Foreskin keratinocyte (primary cell): ENCODE measurements at places on chromosomes 5 and 9.

DNA sequence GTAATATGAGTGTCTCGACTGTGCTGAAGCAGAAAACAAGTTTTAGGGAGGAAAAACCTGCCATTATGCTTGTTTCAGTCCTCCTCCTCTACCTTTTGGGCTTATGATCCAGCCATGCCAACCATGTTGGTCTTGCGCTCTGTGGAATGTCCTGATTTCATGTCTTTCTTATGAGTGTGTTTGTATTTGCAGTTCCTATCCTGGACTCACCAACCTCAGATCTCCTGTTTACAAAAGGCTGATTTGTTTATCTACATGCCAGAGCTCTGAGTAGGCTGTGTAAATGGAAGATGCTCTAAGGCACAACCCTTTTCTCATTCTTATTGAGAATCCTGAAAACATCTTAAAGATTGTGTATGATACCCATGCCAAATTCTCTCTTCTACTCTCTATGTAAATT lies 138.6 kb downstream of the ARHGEF28 start:
- peak; percentile 82 for DNase-seq

GRCh38 chr9:20200991-20201431 lies 412.2 kb upstream of the SLC24A2 start:
- no peak for DNase-seq

- DNase-seq: peak; percentile 21
Observed at GRCh38 chr9:101047848-101048397, 19.4 kb downstream of the PLPPR1 start.

DNA sequence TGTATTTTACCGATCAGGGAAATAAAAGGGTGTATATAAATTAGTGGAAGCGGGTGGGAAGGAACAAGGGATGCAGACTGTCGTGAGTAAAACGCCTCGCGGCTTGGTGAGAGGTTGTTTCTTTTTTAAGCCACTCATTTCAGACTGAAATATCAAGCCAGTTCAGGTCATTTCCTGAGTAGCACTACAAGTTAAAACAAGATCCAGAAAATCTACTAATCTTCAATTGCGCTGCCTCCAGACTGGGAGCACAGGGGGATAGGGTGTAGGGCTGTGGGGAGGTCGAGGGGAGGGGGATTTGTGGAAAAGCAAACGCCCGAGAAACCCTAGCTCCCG lies 140.8 kb downstream of the TSSK1B start:
- DNase-seq: peak; percentile 50

DNA sequence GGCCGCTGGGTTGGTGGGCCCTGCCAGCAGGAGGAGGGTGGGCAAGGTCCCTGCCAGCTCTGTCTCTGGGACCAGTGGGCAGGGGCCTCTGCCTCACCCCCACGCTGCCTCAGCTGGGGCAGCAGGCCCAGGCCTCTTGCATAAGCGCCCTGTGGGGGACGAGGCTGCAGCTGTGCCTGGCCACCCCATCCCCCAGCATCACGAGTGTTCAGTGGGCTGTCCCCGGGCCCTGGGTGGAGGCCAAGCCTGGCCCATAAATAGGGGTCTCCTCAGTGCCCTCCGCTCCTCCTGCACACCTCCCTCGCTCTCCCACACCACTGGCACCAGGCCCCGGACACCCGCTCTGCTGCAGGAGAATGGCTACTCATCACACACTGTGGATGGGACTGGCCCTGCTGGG lies at the start of gene PTGDS:
Gene PTGDS, plus strand, starts transcription at position 282 of the 400 bp plus-strand sequence. Its CDS starts 75 bp downstream, at position 357.
- DNase-seq: no peak

DNA sequence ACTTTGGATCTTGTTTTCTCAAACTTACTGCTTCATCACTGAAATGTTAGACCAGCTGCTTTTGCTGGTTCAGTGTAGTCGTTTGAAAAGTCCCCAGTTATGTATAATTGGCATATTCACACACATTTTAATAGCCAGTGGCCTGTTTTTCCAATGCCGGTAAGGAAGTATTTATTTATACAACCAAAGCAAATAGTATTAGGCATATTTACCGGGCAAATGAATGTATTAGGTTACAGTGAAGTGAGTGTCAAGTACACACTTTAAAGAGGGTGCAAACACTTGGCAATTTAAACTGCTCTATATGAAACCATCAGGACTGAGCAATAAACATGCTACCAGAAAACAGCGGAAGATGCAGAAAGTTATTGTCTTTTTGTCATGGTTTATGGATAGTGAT lies 242.9 kb downstream of the MCTP1 start:
- DNase-seq: no peak

DNA sequence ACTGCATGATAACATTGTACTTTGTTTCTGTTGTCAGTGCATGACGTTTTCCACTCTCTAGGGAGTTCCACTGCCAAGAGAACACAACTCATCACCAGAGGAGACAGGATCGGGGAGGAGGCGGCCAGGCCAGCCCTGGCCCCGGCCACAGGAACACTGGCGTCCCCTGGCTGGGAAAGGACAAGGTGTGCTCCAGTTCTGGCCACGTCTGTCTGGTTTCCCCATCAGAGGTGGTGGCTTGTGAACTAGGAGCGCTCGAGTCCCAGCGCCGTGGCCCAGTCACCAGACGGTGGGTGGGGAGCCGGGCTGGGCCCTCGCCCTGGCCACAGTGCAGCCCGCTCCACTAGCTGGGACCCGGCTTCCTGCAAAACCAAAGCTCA lies 211.9 kb upstream of the IRX4 start:
- DNase-seq: no peak

DNA sequence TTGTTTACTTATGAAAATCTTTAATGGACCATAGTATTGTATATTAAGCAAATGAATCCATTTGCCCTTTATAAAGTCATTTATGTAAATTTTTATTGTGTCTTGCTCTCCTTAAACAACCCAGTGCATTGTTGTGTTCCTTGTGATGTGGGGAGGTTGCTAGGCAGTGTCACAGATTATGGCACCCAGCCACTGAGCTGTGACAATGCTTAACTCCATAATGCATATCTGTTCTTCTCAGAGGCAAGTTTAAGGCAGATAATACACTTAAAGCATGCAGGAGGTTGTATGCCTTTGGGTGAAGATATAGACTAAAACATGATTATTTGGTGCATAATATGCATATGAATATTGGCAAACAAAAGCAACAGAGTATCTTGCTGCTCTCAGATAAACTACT lies 269.6 kb upstream of the RIOK2 start:
- DNase-seq: no peak

GRCh38 chr5:166772770-166773169 lies 1518.7 kb upstream of the WWC1 start:
- DNase-seq: peak; percentile 32

DNA sequence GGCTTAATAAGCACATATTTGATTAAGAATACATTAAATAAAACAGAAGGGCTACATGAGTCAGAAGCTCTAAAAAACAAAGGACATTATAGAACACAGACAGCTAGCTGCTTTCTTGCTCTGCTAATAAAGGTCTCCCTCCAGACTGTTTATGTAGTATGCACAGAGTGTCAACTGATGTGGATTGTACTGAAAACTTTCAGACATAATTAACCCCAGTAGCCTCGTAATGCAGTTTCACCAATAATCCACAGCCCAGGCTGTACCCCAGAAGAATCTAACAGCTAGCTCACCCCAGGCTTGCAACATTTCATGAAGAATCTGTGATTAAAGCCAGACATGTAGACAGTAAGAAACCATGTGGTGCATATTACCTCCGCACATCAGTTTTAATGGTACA lies 30.8 kb downstream of the FGF10 start:
- no peak for DNase-seq

DNA sequence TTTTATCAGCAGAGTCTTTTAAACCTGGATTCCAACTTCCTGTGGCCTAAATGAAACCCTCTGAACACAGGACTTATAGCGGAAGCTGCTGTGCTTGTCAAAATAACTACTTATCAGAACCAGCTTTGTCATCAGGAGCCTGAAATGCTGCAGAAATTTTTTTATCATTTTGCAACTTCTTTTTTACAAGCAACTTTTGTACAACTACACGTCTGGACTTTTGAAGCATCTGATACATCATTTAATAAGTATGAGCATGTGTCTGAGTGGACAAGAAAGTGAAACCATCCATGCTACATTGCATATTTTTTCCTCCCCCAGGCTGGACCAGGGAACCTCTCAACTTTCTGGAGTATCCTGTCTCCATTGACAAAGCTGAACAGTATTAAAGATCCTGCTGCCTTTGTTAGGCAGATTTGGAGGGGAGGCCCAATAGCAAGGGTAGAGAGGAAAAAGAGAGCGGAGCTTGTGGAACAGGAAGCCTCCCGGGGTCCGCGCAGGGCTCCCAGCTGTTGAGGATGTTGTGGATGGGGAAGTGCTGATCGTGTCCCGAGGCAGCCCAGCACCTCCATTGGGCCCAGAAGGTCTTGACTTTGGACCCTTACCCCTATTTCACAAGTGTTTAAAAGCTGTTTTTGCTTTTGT lies 196.6 kb downstream of the MSX2 start:
- DNase-seq: no peak

DNA sequence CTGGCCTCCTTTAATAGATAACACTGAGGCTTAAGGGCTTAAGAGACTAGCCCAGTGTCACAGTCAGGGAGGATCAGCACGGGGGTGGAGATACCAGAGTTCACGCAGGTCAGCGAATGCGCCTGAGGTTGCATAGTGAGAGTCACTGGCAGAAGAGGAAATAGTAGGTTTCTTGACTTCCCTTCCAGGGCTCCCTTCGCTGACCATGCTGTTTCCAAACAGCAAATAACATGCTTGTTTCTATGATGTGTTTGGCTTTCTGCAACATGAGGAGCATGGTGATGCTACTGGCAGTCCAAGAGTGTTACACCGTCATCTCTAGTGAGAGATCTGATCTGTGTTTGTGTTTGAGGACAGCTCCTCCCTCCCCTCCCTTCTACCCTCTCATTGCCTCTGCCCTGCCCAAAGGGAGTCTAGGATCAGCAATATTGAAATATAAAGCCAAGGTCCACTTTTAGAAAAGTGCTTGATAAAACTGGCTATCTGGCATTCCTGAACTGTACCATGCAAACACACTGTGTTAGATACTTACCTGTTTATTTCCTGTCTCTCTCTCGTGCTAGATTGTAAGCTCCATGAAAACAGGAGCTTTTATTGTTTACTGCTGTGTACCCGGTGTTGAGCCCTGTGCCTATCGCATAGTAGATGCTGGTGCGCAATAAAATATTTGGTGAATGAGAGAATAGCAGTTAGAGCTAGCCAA lies 12.3 kb downstream of the TLE4 start:
- no peak for DNase-seq

DNA sequence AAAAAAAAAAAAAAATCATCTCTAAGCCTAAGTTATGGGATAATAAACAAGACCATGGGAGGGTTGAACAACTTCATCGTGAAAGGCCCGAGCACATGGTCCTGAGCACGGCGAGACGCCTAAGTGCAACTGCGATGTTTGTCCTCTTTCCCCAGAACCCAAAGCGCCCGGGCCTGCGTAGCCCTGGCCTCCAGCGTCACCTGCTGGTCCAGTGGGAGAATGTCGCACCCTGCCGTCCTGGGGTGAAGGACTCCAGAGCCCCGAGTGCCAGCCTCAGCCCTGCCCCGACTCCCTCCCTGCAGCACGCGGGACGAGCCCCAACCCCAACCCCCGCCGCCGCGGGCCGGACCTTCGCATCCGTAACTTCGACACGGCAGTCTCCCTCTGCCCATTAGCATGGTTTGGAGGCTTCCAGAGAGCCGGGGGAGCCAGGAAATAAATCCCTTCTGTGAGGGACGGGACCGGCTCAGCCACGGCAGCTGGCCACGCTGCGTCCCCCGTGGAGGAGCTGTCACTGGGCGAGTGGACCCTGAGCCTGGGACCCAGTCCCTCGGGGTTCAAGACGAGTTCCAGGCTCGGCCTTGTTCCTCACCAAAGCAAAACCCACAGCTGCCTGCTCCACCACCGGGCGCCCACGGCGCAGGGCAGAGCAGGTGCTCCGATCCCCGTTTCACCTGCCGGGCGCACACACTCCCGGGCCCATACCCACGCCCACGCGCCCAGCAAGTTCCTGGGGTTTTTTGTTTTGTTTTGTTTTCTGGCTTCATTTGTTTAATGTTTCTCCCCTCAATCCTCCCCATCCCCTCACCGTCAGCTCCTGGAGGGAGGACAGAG lies 132.5 kb upstream of the HAND1 start:
- DNase-seq: no peak

DNA sequence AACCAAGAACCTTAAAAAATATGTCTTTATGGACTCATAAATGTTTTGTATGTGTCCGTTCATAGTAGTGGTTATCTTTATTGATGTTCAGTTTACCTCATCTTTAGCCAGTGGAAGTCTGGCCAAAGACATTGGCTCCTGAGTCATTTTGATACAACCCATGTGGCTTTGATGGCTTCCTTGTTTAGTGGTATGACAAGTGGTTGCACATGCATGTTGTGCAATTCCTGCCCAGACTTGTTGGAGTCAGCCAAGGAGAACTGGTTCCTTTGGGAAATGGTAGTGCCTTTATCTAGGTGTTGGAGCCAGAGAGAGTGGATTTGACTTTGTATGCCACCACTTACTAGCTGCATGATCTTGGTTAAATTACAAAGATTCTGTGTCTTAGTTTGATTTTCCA lies 94.3 kb downstream of the RPS23 start:
- peak; percentile 92 for DNase-seq

GRCh38 chr9:7055171-7055903 lies 297.6 kb downstream of the KDM4C start:
- no peak for DNase-seq

GRCh38 chr5:124087752-124088151 lies 575.8 kb downstream of the CSNK1G3 start:
- no peak for DNase-seq

DNA sequence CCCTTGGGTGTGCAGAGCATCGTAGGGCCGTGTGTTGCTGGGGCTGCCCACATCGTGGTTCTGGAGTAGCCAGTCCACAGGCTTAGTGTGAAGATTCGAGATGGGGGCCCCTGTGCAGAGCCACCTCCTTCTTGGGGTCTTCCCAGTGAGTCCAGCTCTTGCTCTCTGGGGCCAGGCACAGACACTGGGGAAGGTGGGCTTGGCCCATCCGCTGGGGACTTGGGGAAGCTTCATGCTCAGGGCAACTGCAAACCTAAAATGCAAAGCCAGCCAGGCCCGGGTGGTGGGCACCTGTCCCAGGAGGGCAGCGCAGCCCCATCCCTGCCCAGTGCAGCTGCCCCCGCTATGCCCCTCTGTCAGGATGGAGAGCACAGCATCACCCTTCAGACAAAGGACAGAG lies 46.4 kb upstream of the LRRC14B start:
- DNase-seq: no peak
